ENCODE measurements at places on chromosomes 11 and 22. TPM values are rescaled to one million over a fixed set of nuclear protein-coding genes. Genes with fewer than 3 reads are reported as not detected.

GRCh38 chr11:131042041-131042390, 125.7 kb upstream of the SNX19 start:
- no peak for DNase-seq
- H3K4me3 ChIP-seq = no peak overlapping the region
- no peaks in the 10 kb centered on the region for H3K4me1 ChIP-seq
- no peaks in the 10 kb centered on the region for H3K36me3 ChIP-seq
- peaks cover 39% of the 10 kb centered on the region for H3K27me3 ChIP-seq

The DERL3 gene
- total RNA-seq = 2.0 TPM

GRCh38 chr22:31586137-31586920, 75.7 kb downstream of the PISD start:
- peak overlapping the region; percentile 11 for H3K27ac ChIP-seq
- peaks cover 3% of the 10 kb centered on the region for H3K4me1 ChIP-seq

GRCh38 chr22:22556995-22557925, 1.8 kb downstream of the PRAME start:
- H3K4me3 ChIP-seq = no peak overlapping the region
- H3K4me1 ChIP-seq = peaks cover 4% of the 10 kb centered on the region
- H3K27ac ChIP-seq = no peak overlapping the region
- H3K36me3 ChIP-seq = no peaks in the 10 kb centered on the region

GRCh38 chr11:102108734-102109440, 1.4 kb upstream of the YAP1 start:
- no peak for DNase-seq
- H3K27ac ChIP-seq = no peak overlapping the region
- H3K4me1 ChIP-seq = peaks cover 21% of the 10 kb centered on the region
- no peaks in the 10 kb centered on the region for H3K36me3 ChIP-seq
- H3K27me3 ChIP-seq = peaks cover 24% of the 10 kb centered on the region
- H3K4me3 ChIP-seq = peak overlapping the region; percentile 91

The CDCA5 gene
- total RNA-seq = 1.0 TPM

- H3K4me1 ChIP-seq = no peaks in the 10 kb centered on the region
- no peaks in the 10 kb centered on the region for H3K27me3 ChIP-seq
- H3K4me3 ChIP-seq = no peak overlapping the region
- no peak overlapping the region for H3K27ac ChIP-seq
- DNase-seq = no peak
- H3K36me3 ChIP-seq = peaks cover 3% of the 10 kb centered on the region
Observed at GRCh38 chr11:85896876-85897275, 41.7 kb downstream of the CCDC83 start.

GRCh38 chr22:45039133-45039532, 29.3 kb upstream of the PHF21B start:
- H3K36me3 ChIP-seq = no peaks in the 10 kb centered on the region
- H3K4me3 ChIP-seq = no peak overlapping the region
- peaks cover 11% of the 10 kb centered on the region for H3K27me3 ChIP-seq
- no peak overlapping the region for H3K27ac ChIP-seq
- no peaks in the 10 kb centered on the region for H3K4me1 ChIP-seq

GRCh38 chr11:65883786-65884715, 4.2 kb downstream of the FIBP start:
- DNase-seq = no peak
- H3K4me1 ChIP-seq = peaks cover 77% of the 10 kb centered on the region
- no peaks in the 10 kb centered on the region for H3K27me3 ChIP-seq
- H3K4me3 ChIP-seq = peak overlapping the region; percentile 23

- H3K4me1 ChIP-seq = peaks cover 15% of the 10 kb centered on the region
- H3K27me3 ChIP-seq = no peaks in the 10 kb centered on the region
- no peak overlapping the region for H3K27ac ChIP-seq
- H3K36me3 ChIP-seq = peaks cover 2% of the 10 kb centered on the region
- no peak for DNase-seq
Observed at GRCh38 chr11:95917193-95918036, 6.5 kb downstream of the MTMR2 start.

The SPI1 gene
- 4.7 TPM for total RNA-seq

GRCh38 chr11:13304655-13305335, 27.2 kb downstream of the BMAL1 start:
- H3K4me1 ChIP-seq = peaks cover 48% of the 10 kb centered on the region
- no peaks in the 10 kb centered on the region for H3K27me3 ChIP-seq

DNA sequence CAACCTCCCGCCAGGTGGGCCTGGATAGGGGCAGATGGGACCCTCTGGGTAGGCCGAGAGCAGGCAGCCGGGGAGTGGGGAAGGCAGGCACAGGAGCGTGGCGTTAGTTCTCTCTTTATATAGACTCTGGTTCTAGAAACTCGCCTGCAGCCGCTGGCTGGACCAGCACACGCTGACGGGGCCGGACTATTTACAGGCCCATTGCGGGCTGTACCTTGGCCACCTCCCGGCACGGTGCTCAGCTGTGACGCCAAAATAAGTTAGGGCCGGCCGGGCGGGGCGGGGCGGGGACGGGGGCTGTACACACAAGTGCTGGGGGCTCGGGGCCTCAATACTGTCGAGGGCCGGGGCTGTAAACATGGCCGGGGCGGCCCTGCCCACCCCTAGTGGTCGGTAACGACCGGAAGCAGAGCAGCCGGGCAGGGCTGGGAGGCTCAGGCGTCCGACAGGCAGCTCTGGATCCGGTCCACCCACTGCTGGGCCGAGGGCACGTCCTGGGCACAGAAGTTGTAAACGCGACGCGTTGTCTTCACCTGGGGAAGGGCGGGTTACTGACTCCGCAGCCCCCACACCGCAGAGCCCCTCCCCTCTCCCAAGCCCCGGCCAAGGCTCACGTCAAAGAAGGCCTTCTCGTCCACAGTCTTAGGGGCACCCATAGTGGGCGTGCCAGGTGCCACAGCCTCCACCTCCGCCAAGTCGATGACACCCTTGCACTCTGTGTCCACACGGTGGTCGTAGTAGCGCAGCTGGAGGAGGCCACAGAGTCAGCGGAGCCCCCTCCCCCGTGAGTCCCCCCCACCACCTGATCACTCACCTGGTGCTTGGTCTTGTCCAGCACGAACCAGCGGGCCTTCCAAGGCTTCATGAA, 27.9 kb downstream of the SBF1 start:
- peaks cover 9% of the 10 kb centered on the region for H3K36me3 ChIP-seq
- H3K27me3 ChIP-seq = no peaks in the 10 kb centered on the region
- no peak overlapping the region for H3K4me3 ChIP-seq
- peaks cover 56% of the 10 kb centered on the region for H3K4me1 ChIP-seq

GRCh38 chr11:3224401-3225057, 5.9 kb upstream of the MRGPRG start:
- no peaks in the 10 kb centered on the region for H3K36me3 ChIP-seq
- H3K27ac ChIP-seq = no peak overlapping the region
- no peak for DNase-seq

GRCh38 chr11:59263225-59263894, 50.6 kb upstream of the MPEG1 start:
- no peak overlapping the region for H3K4me3 ChIP-seq
- H3K27me3 ChIP-seq = peaks cover 2% of the 10 kb centered on the region
- no peak overlapping the region for H3K27ac ChIP-seq
- H3K4me1 ChIP-seq = no peaks in the 10 kb centered on the region
- no peaks in the 10 kb centered on the region for H3K36me3 ChIP-seq

GRCh38 chr11:102577182-102577581, 46.6 kb upstream of the MMP7 start:
- no peaks in the 10 kb centered on the region for H3K36me3 ChIP-seq
- DNase-seq = no peak
- H3K27ac ChIP-seq = peak overlapping the region; percentile 35
- no peaks in the 10 kb centered on the region for H3K27me3 ChIP-seq
- peak overlapping the region; percentile 26 for H3K4me3 ChIP-seq

The PKDREJ gene
- total RNA-seq = not detected

- peak overlapping the region; percentile 95 for H3K27ac ChIP-seq
- no peaks in the 10 kb centered on the region for H3K27me3 ChIP-seq
- peak overlapping the region; percentile 62 for H3K4me3 ChIP-seq
Observed at GRCh38 chr11:74011360-74012073, 2.6 kb upstream of the UCP3 start.

All from naive thymus-derived CD8-positive, alpha-beta T cell (primary cell).